ENCODE measurements at places on chromosomes 11 and 22.

- no peak for DNase-seq
These were observed 85.4 kb downstream of the ATXN10 start for GRCh38 chr22:45757068-45757467.

- peak; percentile 47 for DNase-seq
These were observed at the start of gene TRMU for GRCh38 chr22:46335201-46336118. Gene TRMU (plus strand): TSS chr22:46335714. CDS start chr22:46335765, 51 bp downstream.

DNA sequence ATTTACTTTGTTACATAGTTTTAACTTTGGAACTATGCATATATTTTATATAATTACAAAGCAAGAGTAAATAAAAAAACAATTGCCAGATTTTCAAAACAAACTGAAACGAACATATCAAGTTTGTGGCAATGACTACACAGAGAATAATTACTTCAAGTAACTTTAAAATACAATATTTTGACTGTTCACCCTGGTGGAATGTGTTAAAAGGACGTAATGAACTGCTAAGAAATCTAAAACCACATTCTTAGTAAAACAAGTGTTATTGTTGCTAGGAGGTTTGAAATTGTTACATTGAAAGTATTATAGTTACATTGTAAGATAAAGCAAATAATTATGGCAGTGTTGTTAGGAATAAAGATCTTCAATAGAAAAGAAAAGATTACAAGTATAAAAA is 71.4 kb downstream of the SFI1 start:
- no peak for DNase-seq

- no peak for DNase-seq
These were observed 76.0 kb upstream of the GRK3 start for GRCh38 chr22:25488244-25489020.

DNA sequence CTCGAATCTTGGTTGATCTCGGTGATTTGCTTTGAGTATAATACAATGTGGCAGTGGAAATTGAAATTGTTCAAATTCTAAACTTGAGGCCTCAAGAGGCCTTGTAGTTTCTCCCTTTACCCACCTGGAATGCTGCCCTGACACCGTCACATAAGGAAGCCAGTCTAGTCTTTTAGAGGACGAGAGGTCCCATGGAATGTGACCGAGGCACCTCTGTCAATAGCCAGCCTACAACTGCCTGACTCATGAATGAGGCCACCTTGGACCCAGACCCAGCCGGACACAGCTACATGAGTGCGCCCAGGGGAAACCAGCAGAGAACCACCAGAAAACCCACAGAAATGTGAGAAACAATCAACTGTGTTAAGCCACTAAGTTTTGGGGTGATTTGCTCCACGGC is 52.5 kb downstream of the RPL27A start:
- no peak for DNase-seq

DNA sequence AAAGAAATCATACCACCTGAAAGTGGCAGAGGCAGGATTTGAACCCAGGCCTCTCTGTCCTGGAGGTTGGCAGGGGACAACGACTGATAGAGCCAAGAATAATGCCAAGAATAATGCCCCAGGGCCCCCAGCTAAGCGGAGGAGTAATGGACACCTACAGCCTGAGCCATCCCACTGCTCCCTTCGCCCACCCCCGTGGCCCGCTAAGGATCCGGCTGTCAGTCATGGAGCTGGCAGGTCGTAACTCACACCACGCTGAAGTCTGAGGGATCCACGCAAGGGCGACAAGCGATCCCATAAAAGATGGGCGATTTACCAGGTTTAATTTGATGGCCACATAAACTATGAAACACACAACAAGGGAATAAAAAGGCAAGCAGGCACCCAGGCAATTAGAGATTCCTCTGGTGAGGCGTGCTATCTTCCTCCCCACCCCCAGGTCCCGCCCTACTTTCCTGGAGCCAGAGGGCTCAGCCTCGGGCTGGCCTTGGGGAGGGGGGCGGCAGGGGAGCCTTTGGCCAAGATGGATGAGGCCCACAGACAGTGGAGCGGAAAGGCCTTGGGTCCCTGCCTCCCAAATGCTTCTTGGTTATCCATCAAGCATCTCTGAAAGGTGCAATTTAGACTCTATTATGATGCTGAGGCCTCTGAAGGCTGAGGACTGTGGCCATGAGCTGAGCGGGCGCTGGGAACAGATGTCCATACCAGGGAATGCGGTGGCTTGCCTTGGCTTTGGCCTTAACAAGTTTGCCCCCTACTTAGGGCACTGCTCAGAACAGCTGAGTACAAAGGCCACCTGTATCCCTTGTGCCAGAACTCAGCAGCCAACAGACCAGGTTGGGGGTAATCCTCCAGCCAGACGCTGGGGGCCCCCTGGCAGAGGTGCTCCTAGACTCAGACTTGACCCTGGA is 55.2 kb downstream of the MACROD1 start:
- DNase-seq: no peak

GRCh38 chr11:26297189-26297975 is 34.5 kb upstream of the ANO3 start:
- no peak for DNase-seq

GRCh38 chr11:77636731-77637344 is 756 bp downstream of the CLNS1A start:
- DNase-seq: no peak

DNA sequence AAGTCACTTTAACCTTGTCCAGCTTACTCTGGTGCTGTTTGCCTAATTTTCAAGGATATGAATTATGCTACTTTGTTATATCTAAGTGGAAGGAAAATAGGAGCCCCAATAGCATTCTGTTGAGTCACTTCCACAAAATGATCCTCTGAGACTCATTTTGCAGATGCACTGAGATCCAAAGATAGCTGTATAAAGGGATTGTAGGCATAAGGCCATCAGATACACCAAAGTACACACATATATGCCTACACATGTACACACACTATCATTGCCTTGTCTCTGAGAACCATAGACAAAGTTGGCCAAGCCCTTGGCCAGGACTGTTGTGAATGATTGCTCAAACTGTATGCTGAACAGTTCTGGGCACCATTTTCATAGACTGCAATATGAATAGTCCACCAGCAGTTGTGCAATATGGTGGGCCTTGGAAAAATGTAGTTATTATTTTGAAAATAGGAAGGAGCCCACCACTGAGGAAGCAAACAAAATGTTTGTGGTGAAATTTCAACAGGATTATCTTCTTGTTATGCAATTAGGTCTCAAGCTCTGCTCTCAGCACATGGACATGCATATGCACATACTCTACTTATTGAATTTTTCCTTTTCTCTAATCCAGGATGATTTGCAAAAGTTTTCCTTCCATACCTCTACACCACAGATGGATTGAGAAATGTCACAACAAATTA is 186.0 kb upstream of the CTSC start:
- no peak for DNase-seq

- no peak for DNase-seq
These were observed 6.5 kb downstream of the APOL2 start for GRCh38 chr22:36232715-36233401.

DNA sequence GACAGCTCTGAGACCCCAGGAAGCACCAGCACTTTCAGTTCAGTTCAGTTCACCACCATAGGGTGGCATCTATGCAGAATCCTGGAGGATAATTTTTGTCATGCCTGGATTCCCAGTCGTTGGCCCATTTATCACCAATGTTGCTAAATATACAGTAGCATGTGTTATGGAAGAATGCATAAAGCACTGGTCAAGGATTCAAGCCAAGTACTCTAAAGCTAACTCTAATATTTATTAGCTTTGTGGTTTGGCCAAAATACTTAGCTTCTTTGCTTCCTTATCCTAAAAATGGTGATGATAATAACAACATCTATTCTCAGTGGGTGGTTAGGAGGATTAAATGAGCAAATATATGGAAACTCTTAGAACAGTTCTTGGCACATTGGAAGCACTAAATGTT is 294.7 kb upstream of the ZC3H12C start:
- DNase-seq: no peak

DNA sequence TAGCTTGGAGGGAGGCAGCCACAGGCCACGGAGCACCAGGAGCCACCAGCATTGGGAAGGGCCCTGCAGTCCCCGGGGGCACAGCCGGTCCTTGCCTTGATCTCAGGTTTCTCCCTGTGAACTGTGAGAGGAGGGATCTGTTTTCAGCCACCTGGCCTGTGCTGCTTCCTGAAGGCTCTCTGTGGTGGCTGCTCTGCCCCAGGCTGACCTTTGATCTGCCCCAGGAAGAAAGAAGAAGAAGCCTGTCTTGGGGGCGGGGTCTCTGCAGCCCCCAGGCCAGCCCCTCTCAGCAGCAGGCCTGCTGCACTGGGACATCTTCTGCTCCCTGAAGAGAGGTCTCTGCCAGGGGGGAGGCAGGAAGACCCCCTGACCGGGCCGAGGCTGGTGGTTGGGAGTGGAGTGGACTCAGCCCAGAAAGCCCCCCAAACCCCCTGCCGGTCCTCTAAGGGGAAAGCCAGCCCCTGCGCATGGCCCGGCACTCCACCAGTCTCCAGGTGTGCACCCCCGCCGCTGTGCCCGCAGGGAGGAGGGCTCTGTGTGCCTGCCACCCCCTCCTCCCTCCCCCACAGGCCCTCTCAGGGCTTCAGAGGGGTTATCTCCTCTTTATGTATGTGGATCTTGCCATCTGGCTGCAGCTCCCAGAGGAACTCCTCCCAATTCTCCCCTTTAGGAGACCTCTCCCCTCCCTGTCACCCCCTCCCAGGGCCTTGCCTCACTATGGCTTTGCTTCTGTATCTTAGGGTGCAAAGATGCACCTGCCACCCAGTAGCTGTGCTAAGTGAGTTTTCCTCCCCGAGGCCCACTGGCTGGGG is 675.3 kb downstream of the BRD1 start:
- no peak for DNase-seq

DNA sequence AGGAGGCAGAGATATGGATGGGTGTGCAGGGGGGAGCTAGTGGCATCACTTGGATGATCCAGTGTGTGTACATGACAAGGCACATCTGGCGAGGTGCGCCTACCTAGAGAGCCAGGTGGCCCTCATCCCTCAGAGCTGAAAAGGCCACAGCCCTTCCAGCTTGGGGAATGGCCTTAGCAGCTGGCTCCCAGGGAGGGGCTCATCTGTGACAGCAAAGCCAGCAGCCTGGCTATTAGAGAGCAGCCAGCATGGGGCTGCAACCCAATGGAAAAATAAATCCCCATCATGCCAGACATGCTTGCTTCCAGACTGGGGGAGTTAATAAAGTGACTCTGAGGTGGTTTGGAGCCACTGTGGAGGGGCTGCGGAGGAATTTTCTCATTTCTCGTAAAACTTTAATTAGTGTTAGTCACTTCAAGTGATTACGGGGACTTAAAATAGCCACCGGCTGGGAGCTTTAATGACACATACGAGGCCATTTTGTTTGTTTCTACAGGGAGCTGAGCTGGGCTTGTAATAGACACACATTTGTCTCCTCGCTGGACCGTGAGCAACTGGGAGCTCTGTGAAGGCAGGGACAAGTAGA is 111.2 kb upstream of the ALX4 start:
- no peak for DNase-seq

DNA sequence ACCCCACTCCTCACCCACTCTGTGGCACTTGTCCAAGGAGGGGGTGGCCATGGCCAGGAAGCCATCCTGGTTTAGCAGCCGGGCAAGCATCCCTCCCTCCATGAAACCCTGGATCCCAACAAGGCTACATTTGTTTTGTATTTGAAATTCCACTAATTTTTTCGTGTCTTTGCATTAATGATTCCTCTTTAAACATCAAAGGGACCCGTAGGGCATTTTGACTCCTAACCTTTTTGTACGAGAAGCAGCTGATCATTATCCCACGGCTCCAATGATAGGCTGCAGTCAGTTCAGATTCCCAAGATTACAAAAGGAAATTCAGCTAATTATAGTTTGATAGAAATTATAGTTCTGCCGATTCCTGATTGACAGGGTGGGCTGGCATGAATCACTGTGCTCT is 10.7 kb downstream of the MYEOV start:
- DNase-seq: no peak

DNA sequence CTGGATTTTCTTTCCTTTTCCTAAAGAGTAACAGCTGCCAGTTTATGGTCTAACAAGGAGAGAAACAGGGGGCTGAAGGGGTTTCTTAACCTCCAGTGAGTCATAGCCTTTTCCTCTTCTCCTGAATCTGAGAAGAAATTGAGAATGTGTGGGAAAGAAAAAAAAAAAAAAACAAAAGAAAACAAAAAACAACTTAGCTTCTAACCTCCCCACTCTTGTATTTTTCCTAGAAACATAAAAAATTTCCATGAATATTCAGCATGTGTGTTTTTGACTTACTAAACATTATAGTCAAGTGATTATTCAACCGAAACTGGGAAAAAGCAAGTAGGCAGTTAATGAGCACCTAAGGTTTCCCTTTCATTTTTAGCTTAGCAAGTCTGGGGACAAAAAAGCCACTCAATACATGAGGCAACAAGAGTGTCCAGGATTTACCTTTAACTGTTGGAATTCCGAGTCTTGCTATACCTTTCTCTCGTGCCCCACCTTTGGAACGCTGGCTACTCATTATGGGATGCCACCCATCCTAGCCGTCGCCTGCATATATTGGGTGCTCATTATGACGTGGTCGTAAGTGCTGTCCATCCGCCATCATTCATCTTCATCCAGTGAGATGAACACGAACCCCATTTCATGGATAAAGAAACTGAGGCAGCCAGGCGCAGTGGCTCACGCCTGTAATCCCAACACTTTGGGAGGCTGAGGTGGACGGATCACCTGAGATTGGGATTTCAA is 2.4 kb downstream of the ASPHD2 start:
- DNase-seq: no peak

GRCh38 chr22:45603619-45604018 is 68.0 kb upstream of the ATXN10 start:
- no peak for DNase-seq

DNA sequence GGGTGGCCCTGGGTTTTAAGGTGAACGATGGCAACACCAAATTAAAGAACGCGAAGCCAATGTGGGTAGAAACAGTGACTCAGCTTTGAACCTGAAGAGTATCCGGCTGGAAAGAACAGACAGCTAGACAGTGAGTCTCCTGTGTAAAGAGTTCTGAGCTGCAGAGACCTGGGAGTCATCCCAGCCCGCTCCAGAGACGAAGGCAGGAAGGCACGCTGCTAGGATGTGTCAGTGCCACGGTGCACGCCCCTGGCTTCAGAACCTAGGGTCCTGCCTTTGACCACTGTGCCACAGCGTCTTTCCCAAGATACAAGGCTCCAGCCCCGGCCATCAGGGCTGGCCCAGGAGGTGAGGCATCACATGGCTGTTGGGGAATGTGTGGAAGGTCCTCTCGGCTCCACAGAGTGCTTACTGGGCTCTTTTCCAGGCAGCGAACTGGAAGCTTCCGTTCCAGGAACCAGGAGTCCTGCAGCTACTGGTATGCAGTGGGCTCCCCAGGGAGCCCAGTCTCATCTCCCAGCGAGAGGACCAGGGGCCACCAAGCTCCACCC is 29.9 kb downstream of the LRFN4 start:
- DNase-seq: no peak

DNA sequence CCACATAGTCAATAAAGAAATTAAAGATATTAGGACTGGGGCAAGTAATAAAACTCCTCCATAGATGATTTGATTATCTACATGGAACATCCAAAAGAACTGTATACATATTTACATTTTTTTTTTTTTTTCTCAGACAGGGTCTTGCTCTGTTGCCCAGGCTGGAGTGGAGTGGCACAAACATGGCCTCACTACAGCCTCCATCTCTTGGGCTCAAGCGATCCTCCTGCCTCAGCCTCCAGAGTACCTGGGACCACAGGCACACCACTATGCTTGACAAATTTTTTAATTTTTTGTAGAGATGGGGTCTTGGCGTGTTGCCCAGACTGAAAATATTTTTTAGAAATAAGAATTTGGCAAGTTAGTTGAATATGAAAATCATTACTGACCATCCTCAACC is 24.7 kb downstream of the REXO2 start:
- DNase-seq: no peak
